Kasumi-1 (cell line): ENCODE measurements at places on chromosomes 4 and X.

DNA sequence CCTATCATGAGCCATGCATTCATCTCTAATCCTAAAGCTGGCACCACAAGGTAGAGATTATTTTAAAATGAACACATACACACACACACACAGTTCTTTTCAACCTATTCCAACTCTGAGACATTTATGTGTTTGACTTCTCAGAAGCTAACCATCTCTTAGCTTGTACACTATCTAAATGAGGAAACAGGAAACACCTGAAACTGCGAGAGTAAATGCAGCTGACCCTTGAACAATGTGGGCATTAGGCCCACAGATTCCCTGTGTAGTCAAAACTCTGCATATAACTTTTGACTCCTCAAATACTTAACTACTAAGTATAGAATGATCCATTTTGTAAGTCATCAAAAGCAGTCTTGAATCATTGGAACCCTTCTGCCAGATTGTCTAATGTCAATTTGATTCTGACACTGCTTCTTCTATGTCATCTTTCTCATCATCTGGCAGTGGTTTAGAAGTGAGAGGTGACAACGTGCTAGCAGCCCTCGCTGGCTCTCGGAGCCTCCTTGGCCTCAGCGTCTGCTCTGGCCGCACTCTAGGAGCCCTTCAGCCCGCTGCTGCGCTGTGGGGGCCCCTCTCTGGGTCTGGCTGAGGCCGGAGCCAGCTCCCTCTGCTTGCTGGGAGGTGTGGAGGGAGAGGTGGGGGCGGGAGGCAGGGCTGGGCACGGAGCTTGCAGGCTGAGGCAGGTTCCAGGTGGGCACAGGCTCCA, 21.4 kb upstream of the IL15 start:
- DNase-seq, result no peak

- no peak for DNase-seq
Observed at GRCh38 chrX:7191681-7192110, 43.7 kb upstream of the PUDP start.

- no peak for DNase-seq
Observed at GRCh38 chr4:140198942-140199341, 45.0 kb upstream of the MAML3 start.

DNA sequence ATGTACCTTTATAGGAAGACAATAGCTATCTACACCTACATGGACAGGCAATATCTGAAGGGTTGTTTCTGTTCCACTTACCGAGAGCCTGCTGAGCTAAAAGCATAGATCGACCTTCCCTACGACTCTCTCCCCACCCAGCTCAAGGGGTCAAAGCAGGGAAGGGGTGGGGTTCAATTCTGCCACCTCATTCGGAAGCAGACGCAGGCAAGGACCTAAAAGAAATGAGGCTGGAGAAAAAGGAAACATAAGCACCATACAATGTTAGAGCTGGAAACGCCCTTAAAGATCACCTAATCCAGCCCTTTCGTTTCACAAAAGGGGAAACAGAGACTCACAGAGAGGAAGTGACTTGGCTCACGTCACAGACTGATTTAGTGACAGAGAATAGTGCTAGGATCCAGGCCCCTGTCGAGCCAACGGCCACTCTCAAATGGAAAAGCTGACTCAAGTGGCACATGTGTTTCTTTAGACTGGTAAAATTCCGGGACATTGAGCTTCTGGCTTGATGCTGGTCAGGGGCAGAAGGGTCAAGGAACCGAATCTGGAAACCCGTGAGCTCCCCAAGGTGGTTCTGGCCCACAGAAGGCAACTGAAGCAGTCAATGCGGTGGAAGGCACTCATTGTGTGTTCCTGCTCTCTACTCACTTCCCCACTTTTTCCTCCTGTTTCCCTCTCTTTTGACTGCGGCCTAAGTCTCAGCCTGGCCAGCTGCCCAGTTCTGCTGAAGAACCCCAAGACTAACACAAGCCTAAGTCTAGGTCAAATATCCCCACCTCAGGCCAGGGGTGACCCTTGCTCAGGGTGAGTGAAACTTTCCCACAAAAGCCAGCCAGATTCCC, 7.5 kb downstream of the SEPTIN6 start:
- peak; percentile 74 for DNase-seq

DNA sequence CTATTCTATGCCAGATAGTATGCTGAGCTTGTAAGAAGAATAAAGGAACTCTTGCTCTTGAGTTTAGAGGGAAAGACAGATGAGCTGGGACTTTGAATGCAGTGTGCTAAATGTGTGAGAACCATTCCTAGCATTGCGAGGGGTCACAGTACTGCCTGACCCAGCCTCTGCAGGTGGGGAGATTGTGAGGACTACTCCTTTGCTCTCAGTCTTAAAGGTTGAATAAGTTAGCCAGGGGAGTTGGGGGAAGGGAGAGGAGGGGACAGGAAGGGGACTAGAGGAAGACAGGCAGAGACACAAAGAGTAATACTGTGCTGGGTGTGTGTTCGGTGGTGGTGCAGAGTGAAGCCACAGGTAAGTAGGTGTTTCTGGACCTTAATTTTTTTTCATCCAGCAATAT, 41.7 kb downstream of the DCUN1D4 start:
- no peak for DNase-seq

DNA sequence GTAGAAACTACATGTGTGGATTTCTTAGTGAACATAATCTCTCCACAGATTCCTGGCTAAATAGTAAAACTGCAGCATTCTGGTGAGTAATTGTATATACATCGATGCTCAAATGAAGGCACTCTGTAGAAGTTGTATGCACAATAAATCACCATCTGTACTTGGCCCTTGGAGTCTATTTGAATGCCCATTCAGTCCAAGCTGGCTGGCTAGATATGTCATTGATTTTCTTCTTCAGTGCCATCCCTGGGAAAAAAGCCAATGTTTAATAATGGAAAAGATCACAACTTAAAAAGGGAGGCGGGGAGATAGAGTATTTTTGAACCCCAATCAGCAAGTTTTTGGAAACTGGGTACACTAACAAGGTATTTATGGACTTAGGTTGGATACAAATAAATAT, 381.0 kb upstream of the TEX13C start:
- DNase-seq, result no peak

GRCh38 chr4:155999725-156000124, 46.1 kb upstream of the CTSO start:
- DNase-seq, result no peak

DNA sequence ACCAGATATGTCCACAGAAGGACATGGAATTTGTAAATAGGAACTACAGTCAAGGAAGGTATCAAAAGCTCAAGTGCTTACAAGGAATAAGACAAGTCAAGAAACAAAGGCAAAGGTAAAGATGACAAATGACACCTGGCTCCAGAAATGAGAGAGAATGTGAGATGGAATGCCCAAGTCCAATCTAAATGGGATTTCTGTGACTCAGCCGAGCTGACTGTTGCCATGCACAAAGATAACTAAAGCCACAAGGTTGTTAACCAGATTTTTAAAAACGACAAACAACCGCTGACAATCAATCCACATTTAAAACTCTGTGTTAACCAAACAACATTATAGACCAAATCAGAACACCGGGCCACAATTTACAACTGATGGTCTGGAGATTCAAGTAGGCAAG, 1.1 kb downstream of the NFXL1 start:
- DNase-seq, result peak; percentile 66

DNA sequence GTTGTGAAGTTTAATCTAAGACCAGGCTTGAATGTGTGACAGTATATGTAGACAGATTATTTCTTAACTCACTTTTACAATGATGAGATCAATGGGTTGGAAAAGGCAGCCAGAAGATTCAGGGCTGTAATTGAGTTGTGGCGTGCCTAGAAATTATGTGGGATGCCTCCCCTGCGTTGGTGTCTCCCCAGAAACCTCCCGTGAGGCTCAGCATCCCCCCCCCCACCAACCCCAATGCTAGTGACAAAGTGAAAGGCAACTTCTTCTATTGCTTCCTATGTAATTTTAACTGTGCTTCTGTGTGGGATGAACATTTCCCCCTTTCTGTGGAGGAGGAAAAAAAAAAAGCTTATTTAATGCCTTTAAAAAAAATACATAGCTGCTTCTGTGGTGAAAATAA, 297.9 kb downstream of the ARHGAP10 start:
- no peak for DNase-seq

DNA sequence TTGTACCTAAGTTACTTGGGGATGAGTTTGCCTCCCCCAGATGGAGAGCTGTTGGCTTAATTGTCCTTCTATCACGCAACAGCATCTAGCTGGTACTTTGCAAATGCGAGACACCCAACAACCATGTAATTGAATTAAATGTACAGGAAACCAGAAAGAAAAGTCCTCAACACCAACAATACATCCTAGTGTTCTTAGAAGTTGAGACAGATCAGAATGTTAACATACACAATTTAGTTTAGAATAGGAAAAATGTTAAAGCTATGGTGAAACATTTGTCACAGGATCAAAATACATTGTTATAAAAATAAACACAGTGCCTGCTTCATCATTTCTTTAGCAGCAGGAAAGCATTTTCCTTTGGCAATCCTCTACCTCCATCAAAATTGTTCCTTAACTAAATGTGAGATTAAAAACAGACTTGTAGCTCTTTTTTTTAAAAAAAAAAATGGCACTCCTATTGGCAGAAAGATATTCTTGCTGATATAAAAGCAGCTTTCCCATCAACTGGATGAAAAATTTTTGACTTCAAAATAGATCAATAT, 163.1 kb upstream of the MID1 start:
- DNase-seq, result no peak

DNA sequence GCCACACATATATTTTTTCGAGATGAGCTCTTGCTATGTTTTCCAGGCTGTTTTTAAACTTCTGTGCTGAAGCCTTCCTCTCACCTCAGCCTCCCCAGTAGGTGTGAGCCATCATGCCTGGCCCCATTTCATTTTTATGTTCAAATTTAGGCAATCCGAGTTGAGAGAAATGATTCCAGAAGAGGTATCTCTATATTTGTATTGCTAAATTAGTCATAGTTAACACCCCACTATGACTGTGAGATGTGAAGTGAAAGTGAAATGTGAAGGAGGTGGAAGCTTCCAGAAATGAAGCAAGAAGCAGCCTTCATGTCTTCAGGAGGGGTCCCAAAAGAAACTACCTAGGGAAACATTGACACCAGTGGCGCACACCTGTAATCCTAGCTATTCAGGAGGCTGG, 17.7 kb downstream of the APELA start:
- DNase-seq, result no peak

DNA sequence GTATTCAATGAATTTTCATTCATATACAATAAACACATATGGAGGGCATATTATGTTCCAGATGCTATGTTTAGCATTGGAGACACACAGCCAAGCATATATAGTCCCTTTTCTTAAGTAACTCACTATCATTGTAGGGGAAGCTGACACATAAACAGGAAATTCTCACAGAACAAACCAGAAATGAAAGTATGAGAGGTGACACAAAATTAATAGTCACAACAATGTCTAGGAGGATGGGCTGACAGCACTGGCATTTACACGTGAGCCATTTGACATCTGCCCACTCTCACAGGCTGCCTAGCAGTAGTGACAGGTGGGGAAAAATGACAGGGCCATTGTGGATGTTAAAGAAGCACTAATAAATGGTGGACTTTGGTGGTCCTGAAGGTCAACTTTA, 2.6 kb upstream of the CNOT6L start:
- no peak for DNase-seq

DNA sequence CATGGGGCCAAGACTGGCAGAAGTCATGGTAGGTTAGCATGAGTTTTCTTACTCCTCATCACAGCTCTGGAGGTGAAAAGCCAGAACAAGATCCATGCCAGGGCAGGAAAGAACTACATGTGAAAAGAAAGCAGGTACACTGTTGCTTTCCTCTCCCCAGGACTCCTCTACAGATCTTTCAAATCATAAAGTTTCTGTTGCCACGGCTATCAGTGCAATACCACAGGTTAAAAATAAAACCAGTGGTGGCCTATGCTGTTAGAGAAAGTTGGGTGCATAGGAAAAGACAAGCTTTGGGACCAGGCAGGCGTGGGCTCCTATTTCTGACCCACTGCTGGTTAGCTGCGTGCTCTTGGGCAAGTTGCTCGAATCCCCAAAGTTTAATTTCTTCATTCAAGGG, 81.4 kb downstream of the SH3RF1 start:
- no peak for DNase-seq

GRCh38 chrX:110846071-110846470, 50.5 kb upstream of the CHRDL1 start:
- DNase-seq, result no peak

DNA sequence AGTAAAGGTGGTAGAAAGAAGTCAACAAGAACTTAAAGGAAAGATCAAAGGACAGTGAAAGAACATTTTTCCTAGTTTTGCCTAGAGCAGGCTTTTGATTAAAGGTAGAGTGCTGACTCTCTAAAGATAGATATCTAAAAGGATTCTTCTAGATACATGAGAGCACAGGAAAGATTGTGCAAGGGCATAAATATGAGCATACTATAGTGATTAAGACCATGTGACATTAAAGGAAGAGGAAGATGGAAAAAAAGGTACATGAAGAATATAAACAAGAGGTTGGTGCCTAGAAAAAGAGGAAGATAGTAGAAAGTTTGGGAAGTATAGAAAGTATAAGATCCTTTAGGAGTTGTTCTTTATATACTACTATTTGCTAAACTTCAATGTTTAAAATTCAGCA, 26.1 kb upstream of the TET2 start:
- no peak for DNase-seq

DNA sequence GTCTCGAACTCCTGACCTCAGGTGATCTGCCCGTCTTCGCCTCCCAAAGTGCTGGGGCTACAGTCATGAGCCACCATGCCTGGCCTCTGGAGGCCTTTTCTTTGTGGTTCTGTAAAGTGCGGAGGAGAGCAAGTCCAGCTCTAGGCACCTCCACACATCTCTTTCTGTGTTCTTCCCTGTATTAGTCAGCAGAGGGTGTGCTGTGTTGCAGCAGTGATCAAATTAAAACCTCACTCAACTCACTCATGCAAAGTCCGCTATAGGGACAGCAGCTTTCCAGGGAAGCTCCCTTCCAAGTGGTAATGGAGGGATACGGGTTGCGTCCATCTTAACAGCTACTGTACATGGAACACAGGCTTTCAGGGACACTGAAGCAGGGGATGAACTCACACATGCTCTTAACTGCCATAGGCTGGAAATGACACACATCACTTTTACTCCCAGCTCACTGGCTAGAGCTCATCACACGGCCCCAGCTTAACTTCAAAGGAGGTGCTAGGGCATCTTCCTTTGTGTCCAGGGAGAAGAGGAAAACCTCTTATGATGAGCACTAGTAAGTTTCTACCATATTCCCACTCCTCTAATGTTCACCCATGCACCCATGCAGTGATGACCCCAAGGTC, 36.0 kb upstream of the CCNG2 start:
- DNase-seq, result peak; percentile 27

- DNase-seq, result no peak
Observed at GRCh38 chrX:81662381-81662780, 460.5 kb downstream of the SH3BGRL start.

- DNase-seq, result no peak
Observed at GRCh38 chr4:111946800-111947199, 198.5 kb upstream of the FAM241A start.
